ENCODE measurements at places on chromosomes 5 and 9.

DNA sequence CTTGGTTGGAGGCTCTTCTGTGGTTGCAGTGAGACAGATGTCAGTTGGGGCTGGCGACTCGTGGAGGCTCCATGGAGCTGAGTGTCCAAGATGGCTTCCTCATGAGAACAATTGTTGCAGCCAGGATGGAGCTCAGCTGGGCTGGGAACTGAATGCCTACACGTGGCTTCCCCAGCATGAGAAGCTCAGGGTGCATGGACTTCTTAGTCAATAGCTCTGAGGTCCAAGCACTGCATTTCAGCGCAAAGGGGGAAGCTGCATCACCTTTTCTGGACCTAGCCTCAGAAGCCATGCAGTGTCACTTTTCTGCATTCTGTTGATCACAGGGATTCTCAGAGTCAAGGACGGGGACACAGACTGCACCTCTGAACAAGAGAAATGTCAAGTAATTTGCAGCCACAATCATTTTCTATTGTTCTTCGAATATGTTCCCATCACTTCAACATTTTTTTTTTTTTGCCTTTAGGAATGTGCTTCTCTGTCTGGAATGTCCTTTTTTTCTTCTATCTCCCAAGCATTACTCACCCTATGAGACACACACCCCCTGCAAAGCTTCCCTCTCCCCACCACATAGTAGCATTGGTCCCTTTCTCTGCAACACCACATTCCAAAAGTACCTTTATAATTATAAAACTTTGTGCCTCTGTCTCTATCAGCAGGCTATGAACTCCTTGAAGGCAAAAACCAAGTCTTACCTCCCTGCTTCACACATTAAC is 57.5 kb upstream of the STK32A start:
- no peak for DNase-seq

- DNase-seq = no peak
Observed at GRCh38 chr5:14374100-14374499, 207.5 kb upstream of the OTULINL start.

GRCh38 chr5:67166460-67167285 is 29.9 kb downstream of the CD180 start:
- DNase-seq = no peak

DNA sequence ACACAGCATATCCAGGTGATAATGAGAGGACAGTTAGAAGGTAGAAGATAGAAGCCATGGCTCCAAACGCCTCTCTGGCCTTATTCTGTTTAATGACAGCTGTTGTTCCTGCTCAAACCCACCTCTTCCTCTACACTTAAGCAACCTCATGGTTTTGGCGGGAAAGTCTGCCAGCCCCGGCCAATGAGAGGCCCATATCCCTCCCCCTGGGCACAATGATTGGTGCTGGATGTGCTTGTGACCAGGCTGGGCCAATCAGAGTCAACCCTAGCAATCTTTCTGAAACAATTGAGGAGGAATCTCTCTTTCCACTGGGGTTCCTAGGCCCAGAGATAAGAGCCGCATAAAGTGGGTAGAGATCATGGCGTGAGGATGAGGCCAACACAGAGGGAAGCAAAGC is 4.8 kb upstream of the GFI1B start:
- no peak for DNase-seq

GRCh38 chr5:75460942-75461610 is 50.4 kb downstream of the CERT1 start:
- no peak for DNase-seq

- DNase-seq = no peak
Observed at GRCh38 chr9:93225417-93225816, 41.5 kb downstream of the WNK2 start.

- no peak for DNase-seq
Observed at GRCh38 chr5:166433679-166434078, 1857.8 kb upstream of the WWC1 start.

- peak; percentile 40 for DNase-seq
Observed at GRCh38 chr5:885529-885928, 7.1 kb downstream of the BRD9 start.

GRCh38 chr5:19927919-19928318 is 60.1 kb downstream of the CDH18 start:
- no peak for DNase-seq

GRCh38 chr9:115144706-115145105 is 26.7 kb upstream of the TNC start:
- no peak for DNase-seq

GRCh38 chr5:6377582-6377904 is 804 bp downstream of the MED10 start:
- no peak for DNase-seq

- DNase-seq = no peak
Observed at GRCh38 chr5:149345892-149346222, 558 bp downstream of the GRPEL2 start.

DNA sequence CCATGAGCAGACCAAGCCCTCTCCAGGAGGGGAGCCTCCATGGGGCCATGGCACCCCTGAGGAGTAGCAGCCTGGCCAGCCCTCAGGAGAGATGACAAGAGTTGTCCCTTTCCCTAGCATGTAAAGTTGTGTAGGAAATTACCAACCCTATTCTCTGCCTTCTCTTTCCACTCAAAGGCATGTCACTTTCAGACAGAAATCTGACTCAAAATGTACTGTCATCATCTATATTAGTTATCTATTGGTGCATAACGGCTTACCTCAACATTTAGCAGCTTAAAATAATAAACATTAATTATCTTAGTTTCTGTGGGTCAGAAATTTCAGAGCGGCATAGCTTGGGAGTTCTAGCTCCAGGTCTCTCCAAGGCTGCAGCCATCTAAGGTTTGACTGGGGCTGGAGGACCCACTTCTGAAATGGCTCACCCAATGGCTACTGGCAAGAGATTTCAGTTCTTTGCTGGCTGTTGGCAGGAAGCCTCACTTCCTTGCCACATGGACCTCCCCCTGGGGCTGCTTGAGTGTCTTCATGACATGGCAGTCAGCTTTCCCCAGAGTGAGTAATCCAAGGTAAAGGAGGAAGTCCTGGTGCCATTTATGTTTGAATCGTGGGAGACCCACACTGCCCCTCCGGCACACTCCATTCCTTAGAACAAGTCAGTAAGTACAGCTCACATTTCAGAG is 632.3 kb downstream of the CCDC171 start:
- no peak for DNase-seq

DNA sequence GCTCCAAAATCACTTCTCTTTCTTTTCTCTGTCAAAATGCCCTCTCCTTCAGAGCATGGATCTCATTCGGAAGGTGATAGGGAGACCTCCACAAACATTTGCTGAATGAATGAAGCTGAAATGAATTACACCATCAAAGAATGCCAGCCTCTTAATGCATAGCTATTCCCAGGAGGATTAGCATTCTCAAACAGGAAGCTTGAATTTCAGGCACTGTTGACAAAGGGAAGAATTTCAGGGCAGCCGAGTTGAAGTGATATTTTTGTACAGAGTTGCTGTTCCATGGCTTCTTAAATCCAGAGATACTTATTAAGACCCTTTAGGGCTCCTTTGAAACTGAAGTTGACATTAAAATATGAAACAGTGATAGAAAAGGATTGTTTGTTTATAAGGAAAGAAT is 18.8 kb downstream of the HBEGF start:
- DNase-seq = no peak

DNA sequence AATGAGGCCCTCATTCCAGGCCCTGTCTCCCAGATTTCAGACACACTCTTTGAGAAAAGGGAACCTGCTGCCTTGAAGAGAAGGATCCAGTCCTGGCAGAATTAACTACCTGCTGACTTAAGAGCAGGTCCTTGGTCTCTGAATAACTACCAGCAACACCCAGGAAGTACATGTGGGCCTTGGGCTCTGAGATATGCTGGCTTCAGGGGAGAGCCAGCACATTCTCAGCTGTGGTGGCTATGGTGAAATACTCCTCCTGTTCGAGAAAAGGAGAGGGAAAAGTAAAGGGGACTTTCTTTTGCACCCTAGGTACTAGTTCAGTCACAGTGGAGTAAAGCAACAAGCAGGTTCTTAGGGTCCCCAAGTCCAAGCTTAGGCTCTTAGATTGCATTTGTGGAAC is 120.0 kb downstream of the HMHB1 start:
- DNase-seq = no peak

DNA sequence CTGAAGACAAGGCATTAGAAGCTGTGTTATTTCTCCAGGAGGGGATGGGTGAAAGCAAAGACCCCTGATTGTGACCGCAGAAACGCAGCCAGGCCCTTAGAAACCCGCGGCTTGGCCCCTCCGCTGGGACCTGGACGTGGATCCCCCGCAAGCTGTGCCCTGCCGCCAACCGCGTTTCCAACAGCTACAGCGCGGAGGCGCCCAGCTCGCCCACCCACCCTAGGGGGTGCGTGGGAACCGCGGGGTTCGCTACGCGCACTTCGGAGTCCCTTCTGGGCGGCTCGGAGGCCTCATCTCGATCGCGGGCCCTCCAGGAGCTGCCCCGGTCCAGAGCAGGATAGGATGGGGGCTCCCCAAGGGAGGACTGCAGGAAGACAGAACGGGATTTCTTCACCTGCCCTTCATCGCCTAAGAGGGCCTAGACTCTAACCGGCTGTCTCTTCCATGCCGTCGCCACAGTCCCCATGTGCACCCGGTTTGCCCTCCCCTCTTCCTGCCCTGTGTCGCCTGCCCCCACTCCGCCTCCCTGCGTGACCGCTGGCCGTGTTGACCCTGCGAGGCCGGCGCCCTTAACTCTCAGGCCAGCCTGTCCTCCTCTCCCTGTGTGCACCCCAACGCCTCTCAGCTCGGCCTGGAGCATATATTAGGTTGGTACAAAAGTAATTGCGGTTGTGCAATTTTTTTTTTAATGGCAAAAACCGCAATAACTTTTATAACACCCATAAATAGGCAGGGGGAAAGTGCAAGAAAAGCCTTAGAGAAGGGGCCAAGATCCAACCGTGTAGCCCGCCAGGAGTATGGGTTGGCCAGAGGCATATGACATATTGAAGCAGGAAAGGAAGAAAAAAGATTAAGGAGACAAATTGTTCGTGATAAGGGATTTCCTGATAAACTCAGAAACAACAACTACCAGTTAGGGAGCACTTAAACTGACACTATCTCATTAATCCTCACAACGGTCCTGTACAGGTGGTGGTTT is 68.1 kb upstream of the FREM1 start:
- no peak for DNase-seq

GRCh38 chr5:172370237-172370640 is 84.1 kb downstream of the SH3PXD2B start:
- peak; percentile 66 for DNase-seq

- DNase-seq = no peak
Observed at GRCh38 chr9:126514037-126514821, 99.5 kb upstream of the LMX1B start.
